T-helper 1 cell (primary cell): ENCODE measurements at places on chromosomes 12 and 14.

GRCh38 chr14:93906341-93907329, 20.5 kb upstream of the FAM181A start:
- no peak for DNase-seq

DNA sequence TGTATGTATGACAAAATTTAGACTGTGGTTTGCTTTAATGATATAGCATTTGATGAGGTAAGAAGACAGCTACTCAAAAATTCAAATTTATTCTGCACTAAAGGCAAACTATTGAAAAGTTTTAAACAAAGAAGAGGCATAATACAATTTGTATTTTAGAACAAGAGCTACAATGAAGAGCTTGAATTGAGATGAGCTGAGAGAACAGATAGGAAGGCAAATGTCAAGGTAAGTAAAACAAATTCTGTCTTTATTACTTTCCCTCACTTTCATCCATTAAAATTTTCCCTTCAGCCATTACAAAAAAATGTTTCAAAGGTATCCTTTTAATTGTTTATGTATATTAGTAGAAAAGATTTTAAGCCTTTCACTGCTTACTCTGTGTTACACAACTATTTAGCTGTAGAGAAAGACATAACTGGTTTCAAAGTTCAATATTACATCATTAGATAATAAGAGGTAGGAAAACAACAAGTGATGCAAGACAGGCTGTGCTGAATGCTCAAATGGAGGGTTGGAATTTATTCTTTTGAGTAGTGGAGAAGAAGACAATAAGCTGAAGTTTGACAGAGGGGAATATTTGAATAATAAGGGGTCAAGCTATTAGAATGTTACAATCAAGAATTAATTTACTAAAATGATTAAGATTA, 1334.1 kb downstream of the FSCB start:
- no peak for DNase-seq

DNA sequence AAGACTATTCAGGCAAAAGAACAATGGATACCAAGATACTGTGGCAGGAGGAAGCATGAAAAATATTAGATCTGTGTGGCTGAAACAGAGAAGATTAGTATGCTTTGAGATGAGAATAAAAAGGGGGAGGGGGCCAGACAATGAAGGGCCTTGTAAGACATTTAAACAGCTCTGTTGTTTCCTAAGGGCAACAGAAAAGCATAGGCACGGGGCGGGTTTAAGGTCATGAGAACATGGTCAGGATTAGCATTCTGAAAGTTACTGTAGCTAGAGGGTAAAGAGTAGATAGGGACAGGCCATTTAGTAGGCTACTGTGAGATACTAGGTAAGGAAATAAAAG, 18.6 kb downstream of the INTS13 start:
- DNase-seq, result no peak

- DNase-seq, result no peak
Measured at GRCh38 chr12:40208707-40209446, 15.9 kb upstream of the LRRK2 start.

GRCh38 chr12:2129076-2129475, 76.3 kb downstream of the CACNA1C start:
- no peak for DNase-seq

GRCh38 chr14:100577986-100578431, 9.2 kb downstream of the BEGAIN start:
- no peak for DNase-seq

GRCh38 chr14:55767286-55767685, 187.3 kb downstream of the KTN1 start:
- no peak for DNase-seq

- DNase-seq, result peak; percentile 12
Measured at GRCh38 chr12:50224026-50224692, 57.0 kb upstream of the CERS5 start.

DNA sequence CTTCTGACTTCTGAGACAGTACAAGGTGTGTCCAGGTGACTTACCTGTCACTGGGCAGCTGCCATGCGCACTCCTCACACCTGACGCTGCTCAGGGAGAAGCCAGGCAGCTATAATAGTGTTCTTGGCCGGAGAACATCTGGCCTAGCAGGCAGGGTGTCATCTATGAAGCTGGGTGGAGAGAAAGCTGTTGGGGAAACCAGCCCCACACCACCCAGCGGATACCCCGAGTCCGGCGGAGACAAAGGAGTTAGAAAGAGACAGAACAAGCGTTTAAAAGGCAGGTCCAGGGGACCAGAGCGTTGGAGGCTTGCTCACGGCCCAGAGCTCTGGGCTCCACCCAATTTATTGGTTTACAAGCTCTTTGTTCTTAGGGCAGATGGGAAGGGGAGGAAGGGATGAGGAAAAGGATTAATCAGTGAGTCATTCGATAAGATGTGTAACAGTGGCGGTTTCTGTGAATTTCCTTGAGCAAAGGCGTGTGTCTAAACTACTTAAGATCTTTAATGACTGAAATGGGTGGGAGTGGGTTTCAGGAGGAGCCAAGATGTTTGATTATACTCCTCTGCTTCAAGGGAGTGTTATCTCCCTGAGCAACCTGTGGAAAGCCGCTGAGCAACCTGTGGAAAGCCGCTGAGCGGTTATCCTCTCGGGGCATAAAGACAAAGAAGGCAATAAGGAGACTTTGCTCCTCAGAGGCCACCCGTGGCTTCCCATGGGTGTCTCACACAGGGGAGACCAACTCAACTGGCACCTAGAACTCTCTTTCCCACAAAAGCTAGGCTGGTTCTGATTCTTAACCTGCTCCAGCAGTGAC, at the start of gene GALNT8:
TSS of gene GALNT8 (plus strand) at position 580 of the 816 bp plus-strand sequence. CDS start 278 bp downstream, outside the sequence.
- DNase-seq, result no peak

GRCh38 chr14:56208520-56208919, 90.3 kb downstream of the PELI2 start:
- DNase-seq, result no peak

DNA sequence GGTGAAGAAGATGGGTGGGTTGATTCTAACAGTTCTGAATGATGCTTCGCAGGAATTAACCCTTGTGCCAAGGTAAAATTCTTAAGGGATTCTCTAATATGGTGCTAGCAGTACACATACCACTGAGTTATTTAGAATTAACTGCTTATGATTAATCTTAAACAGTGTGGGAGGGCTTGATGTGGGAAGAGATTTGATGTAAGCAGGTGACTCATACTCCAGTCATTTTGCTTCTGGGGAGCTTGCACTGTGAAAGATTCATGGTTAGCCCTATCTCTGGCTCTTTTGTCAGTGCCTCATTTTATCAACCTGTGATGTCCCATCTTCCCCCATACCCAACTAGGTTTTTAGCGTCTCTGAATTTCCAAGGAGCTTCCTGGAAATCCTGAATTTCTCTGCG, 83.8 kb downstream of the NRXN3 start:
- DNase-seq, result no peak
